ENCODE measurements at places on chromosomes 6 and 20. TPM values are rescaled to one million over a fixed set of nuclear protein-coding genes. Genes with fewer than 3 reads are reported as not detected.

TSHZ2 gene
- not detected for polyA plus RNA-seq

IYD gene
- polyA plus RNA-seq, result not detected

ENPP5 gene
- polyA plus RNA-seq, result not detected

SGK2 gene
- 0.47 TPM for polyA plus RNA-seq

C2 gene
- 0.74 TPM for polyA plus RNA-seq

ZNF341 gene
- polyA plus RNA-seq, result 2.9 TPM

LY6G6D gene
- not detected for polyA plus RNA-seq

IPCEF1 gene
- 0.02 TPM for polyA plus RNA-seq

MCCD1 gene
- polyA plus RNA-seq, result not detected

AGPAT4 gene
- 3.1 TPM for polyA plus RNA-seq

LY6G6C gene
- polyA plus RNA-seq, result not detected

ELOVL4 gene
- polyA plus RNA-seq, result 0.40 TPM

CTCFL gene
- polyA plus RNA-seq, result not detected

APOBEC2 gene
- not detected for polyA plus RNA-seq

NKAIN2 gene
- not detected for polyA plus RNA-seq

TREML2 gene
- polyA plus RNA-seq, result not detected

C20orf202 gene
- polyA plus RNA-seq, result not detected

STX11 gene
- 0.90 TPM for polyA plus RNA-seq

CD109 gene
- polyA plus RNA-seq, result 14.7 TPM

KCNB1 gene
- 0.12 TPM for polyA plus RNA-seq

LAMP5 gene
- polyA plus RNA-seq, result 0.06 TPM

DEFB124 gene
- polyA plus RNA-seq, result not detected

KIF6 gene
- 0.56 TPM for polyA plus RNA-seq

FLRT3 gene
- polyA plus RNA-seq, result 0.64 TPM

HEY2 gene
- polyA plus RNA-seq, result not detected

ID1 gene
- polyA plus RNA-seq, result 126 TPM

CCN2 gene
- 326 TPM for polyA plus RNA-seq

GLP1R gene
- not detected for polyA plus RNA-seq

VGLL2 gene
- not detected for polyA plus RNA-seq

MEI4 gene
- polyA plus RNA-seq, result not detected

DHX35 gene
- 14.5 TPM for polyA plus RNA-seq

LAMA4 gene
- 268 TPM for polyA plus RNA-seq

SLC17A3 gene
- not detected for polyA plus RNA-seq

ANGPT4 gene
- not detected for polyA plus RNA-seq

SF3B5 gene
- polyA plus RNA-seq, result 261 TPM

Measured in BJ (cell line).